Renal cortical epithelial cell (primary cell): ENCODE measurements at places on chromosomes 12 and 14.

- DNase-seq, result no peak
Measured at GRCh38 chr12:47078733-47079467, 521 bp upstream of the PCED1B start.

GRCh38 chr14:58747181-58747580 is 109.4 kb downstream of the DACT1 start:
- DNase-seq, result peak; percentile 98

GRCh38 chr12:41473441-41473840 is 285.3 kb downstream of the PDZRN4 start:
- DNase-seq, result no peak

- no peak for DNase-seq
Measured at GRCh38 chr14:87321548-87321947, 671.4 kb downstream of the GALC start.
